Omental fat pad (tissue), 4 donors: ENCODE measurements at places on chromosomes 6 and 20.

GRCh38 chr6:119234457-119234856 is 115.1 kb downstream of the MAN1A1 start:
- no peak for DNase-seq

GRCh38 chr20:46027245-46027853 is 1.7 kb upstream of the SLC12A5 start:
- DNase-seq = no peak

DNA sequence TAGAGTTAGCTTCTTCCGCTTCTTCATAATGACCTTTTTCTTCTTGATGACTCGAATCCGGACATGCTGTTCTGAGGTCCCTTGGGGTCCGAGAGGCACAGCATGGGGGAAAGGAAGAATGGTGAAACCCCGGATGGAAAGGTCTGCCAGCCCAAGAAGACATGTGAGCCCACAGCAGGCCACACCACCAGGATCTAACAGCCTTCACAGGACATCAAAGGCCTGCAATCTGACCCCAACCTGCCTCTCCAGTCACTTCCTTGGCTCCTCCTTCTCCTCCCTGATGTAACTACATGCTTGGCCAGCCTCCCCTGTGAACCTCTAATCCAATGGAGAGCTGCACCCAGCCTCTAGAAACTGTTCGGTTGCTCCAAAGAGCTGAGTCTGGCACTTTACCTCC is 1.6 kb downstream of the CPXM1 start:
- DNase-seq = no peak

DNA sequence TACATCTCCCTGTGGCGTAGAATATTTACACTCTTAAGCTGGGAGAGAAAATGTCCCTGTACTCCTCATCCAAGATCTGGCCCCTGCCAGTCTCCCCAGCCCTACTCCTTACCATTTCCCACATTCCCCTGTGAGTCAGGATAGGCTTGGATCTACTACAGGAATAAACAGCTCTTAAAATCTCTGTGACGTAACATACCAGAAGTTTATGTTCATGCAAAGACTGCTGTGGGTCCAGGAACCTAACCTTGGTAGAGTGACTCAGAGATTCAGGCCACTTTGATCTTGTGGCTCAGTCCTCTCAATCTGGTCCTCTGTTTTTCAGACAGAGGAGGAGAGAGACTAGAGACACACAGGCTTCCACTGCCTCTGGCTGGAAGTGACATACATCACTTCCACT is 38.5 kb upstream of the GPR6 start:
- DNase-seq = no peak

DNA sequence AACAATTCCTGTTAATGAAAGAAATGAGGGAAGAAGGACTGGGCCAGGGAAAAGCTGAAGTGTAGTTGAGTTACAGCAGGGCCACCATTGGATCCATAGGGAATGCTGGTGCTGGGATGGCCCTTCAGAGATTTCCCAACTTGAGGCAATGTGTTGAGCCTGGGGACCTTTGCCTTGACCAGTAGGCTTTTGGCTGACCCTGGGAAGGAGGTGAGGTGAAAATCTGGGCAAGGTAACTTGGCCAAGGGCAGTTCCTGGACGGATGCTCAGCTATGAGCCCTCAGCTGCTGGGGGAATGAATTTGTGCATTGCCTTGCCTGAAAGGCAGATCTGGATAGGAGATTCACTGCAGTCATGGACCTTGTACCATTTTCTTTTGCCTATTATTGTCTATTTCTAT is 20.4 kb downstream of the UTRN start:
- DNase-seq = no peak

- no peak for DNase-seq
Observed at GRCh38 chr20:43680981-43681380, 14.1 kb downstream of the MYBL2 start.

DNA sequence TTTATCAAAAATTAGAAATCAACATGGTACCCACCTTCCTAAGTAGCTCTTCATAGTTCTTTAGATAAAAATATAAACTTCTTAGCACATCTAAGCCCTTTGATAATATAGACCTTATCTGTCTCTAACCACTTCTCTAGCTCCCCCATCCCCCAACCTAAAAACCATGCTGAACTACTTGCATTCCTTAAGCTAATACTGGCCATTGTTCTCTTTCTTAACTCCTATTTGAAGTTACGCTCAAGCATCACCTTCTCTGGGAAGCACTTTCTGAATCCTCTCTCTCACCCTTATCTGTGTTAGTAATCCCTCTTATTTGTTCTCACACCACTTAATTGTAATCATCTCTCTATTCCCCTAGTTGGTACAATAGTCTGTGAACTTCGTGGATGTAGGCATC is 153.0 kb downstream of the PHF3 start:
- DNase-seq = no peak

GRCh38 chr20:58677808-58678207 is 14.8 kb upstream of the NPEPL1 start:
- DNase-seq = no peak

DNA sequence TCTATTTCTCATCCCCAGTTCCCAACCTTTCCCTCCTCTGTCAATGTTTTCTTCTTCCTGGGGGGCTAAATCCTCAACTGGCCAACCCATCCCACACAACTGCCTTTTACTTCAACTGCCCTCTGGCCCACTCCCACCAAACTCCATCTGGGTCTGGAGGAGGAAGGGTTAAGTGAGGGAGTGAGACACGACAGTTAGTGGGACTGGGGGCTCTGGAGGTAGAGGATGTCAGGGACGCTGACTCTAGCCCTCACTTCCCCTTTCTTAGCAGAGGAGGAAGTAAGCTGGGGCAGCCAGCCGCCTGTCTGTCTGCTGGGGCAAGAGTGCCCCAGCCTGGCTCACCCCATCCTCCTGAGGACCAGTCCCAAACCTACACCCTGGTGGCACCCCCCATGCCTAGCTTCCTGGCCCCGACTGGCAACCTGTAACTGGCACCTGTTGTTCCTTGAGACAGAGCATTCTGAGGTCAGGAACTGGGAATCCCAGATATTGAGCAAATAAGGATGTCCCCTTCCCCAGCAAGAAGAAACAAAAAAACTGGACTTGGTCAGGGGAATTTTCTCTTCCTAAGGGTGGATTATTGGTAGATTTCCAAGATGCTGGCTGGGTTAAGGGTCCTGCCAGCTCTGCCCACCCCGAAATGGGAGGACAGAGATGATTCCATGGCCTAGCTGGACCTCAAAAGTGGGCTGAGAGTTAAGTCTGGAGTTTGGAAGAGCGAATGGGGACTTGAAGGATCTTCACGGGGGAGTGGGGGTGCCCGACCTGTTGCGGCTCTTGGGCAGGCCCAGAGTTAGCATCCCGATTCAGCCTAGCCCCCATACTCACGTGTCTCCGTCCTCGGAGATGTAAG is 971 bp downstream of the NFKBIE start:
- DNase-seq = no peak

DNA sequence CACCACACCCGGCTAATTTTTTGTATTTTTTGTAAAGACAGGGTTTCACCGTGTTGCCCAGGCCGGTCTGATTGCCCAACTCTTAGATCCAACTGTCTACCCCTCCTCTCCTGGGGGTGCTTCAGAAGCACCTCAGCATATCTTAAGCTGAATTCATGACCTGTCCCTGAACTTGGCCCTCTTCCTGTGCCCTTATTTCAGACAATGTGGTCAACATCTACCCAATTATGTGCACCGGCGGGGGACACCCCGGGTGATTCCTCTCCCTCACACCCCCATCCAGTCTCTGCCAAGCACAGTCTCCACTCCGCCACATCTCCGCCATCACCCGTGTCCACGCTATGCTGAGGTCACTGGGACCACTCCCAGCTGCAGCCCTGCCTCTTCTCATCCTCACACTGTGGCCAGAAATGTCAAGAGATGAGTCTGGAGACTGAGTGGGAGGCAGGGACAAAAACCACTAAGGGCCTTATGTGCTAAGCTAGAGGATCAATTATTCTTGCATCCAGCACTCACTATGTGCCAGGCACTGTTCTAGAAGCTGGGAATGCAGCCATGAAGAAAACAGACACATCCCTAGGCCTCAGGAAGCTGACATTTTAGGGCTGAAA is 111.9 kb downstream of the ARMC2 start:
- DNase-seq = no peak

DNA sequence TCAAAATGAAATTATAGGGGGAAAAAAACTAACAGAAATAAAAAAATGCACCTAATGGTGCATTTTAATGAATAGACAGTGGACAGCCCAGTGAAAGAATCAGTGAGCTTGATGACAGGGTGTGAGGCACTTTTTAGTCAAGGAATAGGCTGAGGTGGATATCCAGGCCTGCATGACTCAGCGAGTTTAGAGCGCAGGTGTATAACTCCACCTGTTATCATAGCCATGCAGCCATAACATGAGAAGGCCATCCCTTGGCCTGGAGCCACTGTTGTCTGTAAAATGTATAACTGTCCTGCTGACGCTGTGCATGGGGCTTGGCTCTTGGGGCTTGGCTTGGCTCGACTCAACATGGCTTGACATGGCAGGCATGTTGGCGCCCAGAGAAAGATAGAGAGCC is 331.5 kb upstream of the NOX3 start:
- no peak for DNase-seq

DNA sequence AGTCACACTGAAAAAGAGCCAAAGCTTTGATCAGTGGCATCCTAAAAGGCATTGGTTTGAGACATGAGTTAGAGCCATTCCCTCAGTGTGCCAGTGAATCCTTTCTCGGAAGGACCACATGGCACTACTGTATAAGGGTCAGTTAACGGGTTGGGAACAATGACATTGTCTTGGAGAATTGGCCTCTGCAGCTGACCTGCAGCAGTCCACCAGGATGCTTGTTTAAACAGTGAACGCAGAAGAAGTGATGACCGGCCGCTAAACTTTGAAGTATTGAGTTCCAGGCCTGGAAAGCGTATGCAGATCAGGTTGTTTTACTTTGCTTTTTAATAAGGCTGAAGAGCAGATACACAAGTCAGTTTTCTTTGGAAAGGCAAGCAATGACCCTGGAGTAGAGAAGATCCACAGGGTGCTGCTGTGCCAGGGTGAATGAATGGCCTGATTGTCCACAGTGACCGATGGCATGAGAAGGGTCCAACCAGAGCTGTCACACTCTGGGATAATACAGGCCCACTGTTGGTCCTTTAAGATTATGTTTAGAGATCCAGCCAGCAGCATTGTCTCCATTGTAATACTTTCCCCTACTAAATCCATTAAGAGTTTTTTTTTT is 57.8 kb downstream of the GMPR start:
- DNase-seq = no peak

DNA sequence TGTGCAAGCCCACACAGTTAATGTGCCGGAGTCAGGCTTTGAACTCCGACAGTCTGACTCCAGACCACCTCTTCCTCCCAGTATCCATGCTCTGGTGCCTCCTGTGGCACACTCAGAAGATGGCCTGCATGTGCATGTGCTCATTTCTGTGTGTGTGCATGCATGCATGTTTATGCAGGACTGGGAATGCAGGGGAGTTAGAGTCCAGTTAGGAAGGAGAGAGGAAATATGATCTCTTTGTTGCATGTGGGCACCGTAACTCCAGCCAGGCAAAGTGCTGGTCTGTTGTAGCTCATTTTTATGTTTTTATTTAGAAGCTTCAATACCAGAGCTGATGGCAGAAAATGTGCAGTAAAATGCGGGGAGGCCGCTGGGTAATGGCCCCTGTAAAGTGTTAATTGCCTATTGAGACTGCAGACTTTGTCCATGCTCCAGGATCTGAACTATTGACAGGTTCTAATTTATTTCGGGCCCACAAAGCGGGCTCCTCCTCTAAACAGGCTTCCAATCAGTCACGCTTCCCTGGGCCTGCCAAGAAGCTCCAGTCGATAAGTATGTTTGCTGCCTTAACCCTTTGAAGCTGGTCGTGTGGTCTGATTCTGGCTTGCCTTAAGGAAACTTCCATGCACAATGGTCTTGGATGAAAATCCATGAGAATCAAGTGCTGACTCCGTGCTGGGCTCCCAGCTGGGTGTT is 248.3 kb downstream of the DHX35 start:
- no peak for DNase-seq

DNA sequence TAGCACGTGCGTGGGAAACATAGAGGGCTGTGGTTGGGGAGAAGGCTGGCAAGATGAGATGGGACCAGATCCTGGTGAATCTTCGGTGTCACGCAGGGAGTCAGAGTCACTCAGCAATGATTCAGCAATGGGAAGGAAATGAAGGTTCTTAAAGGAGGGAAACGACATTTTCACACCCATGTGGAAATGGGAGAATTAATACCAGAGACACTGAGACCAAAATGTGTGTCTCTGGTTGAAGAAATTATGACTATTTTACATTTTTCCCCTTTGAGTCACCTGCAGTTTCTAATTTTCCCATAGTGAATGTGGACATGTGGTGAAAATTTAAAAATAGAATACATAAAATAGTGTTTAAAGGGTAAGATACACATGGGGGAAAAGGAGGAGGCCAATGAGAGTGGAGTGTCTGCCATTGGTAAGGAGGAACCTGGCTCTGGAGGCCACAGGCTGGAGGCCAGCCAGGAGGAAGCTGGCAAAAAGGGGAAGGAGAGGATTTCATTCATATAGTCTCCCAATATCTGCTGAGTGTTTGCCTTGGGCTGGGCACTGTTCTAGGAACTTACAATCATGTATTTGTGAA is 17.5 kb downstream of the NRN1 start:
- DNase-seq = no peak

DNA sequence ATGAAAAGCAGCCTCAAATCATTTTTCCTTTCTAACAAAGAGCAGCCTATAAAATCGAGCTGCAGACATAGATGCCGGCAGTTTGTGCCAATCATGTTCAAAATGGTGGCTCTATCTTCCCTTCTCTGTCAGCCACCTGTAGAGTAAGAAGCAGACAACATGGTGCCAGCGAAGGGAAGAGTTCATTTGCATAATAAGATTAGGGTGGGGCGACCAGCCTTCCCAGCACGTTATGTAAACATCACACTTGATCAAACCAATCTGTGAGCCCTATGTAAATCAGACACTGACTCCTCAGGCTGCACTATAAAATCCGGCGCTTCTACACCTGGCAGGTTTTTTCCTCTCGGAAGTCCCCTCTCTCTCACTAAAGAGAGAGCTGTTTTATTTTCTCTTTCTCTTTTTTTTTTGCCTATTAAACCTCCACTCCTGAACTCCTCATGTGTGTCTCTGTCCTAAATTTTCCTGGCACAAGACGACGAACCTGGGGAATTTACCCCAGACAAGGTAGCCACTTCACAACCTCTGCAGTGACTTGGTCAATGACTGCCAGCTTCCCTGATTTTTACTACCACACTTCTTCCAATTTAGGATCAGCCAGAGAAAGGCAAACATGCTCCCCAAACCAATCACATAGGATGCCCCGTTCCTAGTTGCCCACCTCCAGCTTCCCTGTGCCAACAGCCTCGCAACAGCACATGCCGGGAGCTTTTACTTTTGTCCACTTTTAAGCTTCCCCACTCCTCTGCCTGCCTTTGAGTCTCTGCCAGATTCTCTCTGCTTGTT is 12.9 kb downstream of the TPMT start:
- no peak for DNase-seq

DNA sequence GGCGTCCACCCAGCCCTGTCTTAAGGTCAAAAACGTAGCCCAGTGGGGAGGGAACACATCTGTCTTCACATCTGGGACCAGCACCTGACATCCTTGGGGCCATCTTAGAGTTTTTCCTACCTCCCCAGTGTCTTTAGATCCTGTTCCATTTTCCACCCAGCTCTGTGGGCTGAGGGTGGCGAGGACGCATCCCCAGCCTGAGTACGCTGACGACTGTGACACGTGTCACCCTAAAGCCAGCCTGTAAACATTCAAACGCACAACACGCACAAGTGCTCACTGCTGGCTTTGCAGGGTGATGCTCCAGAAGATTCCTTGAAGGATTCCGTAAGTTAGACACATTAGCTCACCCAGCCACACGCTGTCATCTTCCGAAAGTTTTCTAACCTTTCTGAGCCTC is 215.9 kb downstream of the TAF4 start:
- no peak for DNase-seq
